Kidney tubule cell (primary cell): ENCODE measurements at places on chromosomes 6 and 20.

DNA sequence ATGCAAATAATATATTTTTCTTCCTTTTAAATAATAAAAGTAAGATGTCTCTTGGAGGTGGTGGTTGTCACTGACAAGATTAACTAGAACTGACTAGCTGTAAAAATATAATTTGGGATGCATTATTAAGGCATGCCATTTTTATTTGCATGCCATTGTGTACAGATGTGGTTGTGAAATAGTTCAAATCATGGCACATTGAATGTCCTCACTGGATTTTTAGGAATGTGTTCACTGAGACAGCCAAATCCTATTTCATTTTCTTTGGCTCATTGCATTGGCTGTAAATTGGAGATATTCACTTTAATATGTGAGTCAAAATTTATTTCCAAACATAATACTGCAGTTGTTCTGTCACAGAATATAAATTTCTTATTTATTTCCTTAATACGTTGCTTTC, 62.3 kb downstream of the ESR1 start:
- DNase-seq = no peak

- no peak for DNase-seq
Observed at GRCh38 chr20:32140603-32141002, 31.1 kb downstream of the TM9SF4 start.

DNA sequence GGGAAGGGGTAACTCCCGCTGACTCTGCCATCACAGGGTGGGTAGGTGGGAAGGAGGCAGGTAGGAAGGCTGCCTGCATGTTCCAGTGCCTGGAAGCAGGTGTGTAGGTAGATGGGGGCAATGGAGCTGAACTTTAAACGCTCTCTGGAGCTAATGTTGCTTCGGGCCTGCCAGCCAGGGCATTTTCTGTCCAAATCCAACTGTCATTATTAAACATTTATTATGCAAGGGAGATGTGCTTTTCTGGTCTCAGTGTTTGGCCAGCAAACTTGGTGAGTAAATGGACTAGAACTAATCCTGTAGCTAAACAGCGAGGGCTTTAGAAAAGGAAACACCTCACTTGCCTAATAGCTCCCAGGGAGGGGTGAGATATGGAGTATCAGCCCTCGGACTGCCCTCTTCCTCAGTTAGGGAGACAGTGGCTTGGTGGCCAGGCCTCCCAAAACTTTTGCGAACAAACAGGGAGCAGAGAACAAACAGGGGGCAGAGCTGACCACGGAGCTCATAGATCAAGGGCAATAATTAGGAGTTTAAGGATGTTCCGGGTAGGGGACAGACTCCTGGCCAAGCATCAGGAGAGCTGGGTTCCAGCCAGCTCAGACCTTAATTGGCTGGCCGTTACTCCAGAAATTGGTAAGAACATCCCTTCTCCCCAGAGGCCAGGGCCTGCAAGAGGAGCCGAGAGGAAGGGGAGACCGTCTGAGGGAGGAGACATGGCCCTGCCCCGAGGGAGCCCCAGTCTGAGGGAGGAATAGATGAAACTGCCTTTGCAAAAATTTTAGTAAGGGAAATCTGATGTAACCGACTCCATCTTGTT, 131.1 kb downstream of the VEGFA start:
- no peak for DNase-seq

DNA sequence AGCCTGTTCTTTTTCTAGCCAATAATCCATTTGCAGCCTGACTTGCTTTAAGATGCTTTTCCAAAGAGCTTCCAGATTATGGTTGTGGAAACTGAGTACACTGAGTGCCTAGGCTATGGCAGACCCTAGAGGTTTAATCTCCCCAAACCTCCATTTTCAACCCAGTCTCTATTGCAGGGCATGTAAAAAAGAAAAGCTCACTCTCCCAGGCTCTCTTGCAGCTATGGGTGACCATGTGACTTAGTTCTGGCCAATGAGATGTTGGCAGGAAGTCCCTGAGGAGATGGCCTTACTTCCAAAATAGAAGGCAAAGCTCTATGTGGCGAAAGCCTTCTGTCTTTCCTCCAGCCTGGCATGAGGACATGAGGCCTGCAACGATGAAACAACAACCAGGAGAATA, 3.8 kb downstream of the PDRG1 start:
- no peak for DNase-seq

DNA sequence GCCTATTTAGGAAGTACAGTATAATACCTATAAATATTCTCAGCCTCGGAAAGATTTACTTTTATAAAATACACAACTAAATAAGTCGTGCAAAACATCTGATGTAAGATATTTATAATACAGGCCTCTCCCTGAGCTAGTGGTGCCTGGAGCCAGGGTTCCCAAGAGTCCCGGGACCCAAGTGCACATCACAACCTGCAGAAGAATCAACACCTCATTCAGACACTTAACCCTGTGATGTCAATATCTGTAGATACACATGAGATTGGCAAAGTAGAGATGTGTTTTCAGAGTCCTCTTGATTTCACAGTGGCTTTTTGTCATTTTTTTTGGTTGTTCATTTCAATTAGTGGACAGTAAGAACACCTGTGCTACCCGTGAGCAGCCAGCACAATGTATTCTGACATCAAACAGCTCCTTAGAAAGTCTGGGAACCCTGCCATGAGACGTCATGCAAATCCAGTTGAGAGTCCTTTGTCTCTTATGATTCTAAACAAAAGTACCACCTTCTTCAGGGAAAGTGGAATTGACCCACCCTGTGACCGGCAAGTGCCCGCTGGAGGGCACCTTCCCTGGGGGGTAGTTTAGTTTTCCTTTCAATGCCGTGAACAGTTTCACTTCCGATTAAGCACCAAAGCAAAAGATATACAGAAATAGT, 101.6 kb downstream of the DACT2 start:
- no peak for DNase-seq

DNA sequence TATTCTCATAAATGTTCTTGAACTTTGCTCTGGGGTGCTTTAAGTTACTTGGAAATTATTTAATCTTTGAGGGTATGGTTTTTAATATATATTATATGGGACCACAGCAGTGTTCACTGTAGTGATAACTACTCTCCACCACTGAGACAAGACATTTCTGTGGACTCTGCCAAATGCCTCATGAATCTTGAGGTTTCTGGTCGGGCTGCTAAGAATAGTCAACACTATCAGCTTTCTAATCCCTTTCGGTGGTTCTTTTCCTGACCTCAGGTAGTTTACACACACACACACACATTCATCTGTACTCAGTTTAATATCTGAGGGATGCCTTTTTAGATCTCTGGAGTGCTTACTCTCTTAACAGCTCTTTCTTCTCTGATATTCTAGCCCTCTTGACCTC, 500.7 kb downstream of the MAFB start:
- DNase-seq = no peak

- DNase-seq = no peak
Observed at GRCh38 chr20:37913567-37914366, 10.8 kb downstream of the VSTM2L start.

DNA sequence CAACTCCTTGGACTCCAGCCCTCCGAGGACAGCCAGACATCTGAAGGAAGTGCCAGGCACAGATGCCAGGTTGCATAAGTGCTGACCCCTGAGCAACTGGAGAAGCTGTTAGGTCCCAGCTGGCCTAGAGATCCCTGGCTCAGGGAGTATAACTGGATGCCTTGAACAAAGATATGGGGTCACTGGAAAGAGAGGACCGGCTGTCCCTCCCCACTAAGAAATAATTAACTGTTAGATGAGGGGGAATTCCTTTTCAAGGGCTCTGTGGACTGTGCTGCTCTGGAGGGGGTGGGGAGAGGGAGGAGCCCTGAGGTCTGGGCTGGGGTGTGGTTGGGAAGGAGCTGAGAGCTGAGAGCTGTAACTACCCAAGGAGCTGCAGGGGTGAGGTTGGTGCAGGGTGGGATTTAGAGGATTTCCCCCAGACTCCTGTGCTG, 39.6 kb downstream of the HLA-F start:
- peak; percentile 88 for DNase-seq

DNA sequence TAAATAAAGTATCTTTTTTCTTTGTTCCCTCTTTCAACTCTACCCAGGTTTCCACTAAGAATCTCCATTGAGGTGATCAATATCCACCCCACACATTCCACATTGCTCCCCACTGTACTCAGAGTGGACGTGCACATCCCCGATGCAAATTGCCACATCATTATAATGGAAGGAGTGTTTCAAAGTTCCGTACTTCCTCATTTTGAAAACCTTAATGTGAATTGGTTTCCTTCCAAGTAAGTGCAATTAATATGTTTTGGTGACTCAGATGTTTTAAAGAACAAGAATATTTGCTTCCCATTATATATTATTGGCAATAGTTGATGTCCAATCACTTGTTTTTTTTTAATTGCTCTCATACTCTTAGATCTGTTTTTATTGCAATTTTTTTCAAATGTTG, 463.6 kb downstream of the HACE1 start:
- no peak for DNase-seq

DNA sequence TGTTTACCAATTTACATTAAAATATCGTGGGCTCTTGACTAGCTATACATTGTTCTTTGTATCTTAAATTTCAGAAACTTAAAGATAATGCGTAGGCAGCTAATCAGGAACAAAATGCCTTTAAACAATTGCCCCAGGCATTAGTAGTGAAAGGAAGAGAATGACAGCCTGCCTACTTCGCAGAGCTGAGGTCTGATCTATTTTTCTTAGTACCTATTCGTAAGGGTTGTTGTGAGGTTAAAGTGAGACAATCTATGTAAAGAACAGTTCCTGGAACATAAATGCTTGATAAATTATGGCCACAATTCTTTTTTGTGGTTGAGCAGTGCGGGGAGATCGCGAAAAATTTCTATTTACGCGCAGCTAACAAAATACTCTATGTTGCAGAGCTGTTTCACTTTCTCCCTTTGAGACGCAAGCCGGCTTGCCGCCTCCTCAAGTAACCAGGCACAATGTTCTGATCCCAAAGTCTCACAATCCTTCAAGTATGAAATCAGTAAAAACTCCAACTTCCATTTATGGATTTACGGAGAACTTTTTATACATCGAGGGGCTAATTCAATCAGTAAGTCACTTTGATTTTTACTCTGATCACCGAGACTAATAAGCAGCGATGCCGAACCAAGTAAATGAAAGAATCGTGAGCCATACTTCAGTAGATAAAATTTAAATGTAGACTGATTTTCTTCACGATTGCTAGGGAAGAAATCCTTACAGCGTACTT, 878 bp upstream of the PNRC1 start:
- DNase-seq = peak; percentile 68

DNA sequence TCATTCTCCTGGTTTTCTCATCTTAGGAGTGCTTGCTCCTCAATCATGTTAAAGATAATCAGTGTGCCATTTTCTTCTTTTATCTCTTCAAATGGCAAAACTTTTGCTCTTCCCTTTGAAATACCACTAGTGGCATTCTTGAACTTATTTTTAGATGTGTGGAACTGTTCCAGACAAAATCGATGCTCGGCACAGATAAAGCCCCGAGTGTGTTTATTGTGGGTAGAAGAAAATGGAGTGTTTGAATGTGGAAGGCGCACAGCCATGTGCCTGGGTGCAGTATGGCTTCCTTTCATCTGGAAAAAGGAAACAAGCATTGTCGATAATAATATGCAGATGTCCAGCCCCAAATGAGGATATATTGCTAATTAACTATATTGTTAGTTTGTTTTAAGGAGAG, 42.4 kb downstream of the ISM1 start:
- no peak for DNase-seq

DNA sequence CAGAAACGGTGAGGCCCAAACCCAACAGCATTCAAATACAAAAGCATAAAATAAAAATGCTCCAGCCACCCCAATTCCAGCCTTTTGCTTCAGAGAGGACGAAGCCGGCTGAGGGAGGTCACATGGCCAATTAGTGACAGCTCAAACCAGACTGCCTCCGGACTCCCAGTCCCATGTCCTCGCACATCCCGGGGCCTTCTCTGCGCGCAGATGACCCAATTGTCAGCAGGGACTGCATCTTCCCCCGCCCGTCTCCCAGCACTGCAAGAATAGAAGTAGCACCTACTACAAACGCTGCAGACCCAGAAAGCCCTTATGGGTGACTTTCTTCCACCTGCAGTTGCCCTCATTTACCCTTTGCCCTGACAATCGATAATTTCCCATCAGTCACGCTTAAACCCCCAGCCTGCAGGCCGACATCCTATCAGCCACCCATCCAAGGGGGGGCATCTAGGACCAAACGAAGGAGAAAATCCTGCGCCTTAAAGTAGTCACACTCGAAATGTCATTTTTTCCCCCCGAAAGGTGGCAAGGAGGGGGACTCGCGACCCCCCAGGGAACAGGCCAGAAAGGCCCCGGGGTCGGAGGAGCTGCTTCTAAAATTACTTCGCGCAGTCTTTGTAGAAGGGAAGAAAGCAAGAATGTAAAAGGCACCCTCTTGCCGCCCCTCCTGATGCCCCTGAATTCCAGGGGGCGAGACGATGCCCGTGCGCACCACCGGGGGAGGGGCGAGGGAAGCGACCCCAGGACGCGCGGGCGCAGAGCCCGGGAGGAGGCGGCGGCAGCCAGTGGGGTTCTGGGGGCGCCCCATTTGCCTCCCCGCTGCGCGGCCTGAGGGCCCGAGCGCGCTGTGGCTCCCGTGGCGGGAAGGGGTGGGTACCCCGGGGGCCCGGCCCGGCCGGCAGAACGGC, 792 bp downstream of the SLC23A2 start:
- no peak for DNase-seq

- no peak for DNase-seq
Observed at GRCh38 chr6:132750455-132751248, 7.1 kb downstream of the VNN2 start.

- DNase-seq = peak; percentile 67
Observed at GRCh38 chr6:18147616-18148015, 7.3 kb downstream of the TPMT start.

- DNase-seq = peak; percentile 87
Observed at GRCh38 chr6:27650620-27651370, 177.9 kb upstream of the ZNF184 start.

- no peak for DNase-seq
Observed at GRCh38 chr6:36733300-36733699, 35.7 kb downstream of the RAB44 start.

GRCh38 chr6:116419069-116419786, 41.9 kb upstream of the CALHM6 start:
- peak; percentile 49 for DNase-seq

- DNase-seq = no peak
Observed at GRCh38 chr20:38894091-38894847, 31.9 kb upstream of the FAM83D start.

DNA sequence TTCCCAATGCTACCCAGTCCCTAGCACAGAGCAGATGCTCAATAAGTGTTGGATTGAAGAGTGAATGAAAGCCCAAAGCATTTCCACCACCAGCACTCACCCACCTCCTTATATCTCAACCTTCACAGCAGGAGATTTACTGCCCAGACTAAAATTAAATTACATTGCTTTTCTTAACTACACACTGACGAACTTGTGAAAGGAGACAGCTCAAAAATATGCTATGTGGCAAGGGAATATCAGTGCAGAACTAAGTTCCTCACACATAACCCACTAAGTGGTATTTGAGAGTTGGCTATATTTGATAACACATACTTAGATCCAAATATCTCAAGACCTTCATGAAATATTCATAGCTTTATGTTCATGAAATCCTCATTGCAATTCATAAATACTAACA, 137.7 kb downstream of the FRK start:
- no peak for DNase-seq
